ENCODE measurements at places on chromosomes 12 and 14.

DNA sequence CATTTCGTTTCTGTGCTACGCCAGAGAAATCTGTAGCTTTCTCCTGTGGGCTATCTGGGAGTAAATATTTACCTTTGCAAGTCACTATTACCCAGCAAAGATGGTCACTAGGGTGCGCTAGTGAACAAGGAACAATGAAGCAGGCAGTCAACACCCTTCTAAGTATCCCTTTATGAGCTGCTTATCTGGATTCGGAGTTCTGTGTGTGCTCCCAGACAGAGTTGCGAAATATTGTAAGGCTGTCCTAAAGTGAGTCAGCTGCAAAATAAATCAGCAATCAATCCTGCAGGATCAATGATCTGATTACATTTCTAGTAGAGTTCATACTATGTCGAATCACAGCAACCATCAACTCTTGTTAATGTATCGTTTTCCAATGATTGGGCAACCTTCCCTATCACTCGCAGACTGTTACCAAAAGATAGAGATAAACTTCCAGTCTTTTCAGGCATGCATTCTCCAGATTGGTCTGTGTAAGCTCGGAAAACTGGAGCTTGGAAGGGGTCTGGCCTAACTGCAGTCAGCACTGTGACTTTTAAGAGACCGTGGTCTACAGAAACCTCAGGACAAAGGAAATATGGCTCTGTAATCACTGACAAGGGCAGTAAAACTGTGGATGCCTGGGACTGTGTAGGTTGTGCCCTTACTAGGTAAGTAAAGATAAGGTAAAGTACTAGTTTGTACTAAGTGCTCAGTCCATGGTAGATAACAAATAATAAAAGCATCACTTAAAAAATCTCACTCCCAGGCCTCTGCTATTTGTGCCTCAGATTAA, 133.5 kb downstream of the KCNK10 start:
- peak; percentile 77 for DNase-seq

GRCh38 chr14:19941668-19942067, 11.0 kb downstream of the OR4K1 start:
- no peak for DNase-seq

DNA sequence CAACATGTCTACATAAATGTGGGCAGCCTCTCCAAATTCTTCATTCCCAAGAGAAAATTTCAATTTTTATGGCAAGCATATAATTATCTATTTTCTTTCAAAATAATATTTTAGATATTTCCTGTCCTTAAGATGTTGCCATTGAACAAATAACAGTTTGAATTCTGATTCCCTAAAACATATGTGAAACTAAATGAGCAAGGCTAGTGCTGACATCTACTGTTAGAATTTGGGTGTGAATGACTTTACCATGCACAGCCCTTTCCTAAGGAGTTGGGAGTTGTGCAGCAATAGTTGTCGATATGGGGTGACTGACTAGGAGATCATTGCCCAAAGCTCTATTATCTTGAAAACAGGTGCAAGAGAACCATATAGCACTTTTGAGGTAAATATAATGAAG, 108.2 kb upstream of the SLC38A4 start:
- DNase-seq, result peak; percentile 52

GRCh38 chr12:623865-624372, 39.3 kb downstream of the NINJ2 start:
- no peak for DNase-seq

GRCh38 chr12:105041186-105041585, 43.1 kb downstream of the ALDH1L2 start:
- no peak for DNase-seq

DNA sequence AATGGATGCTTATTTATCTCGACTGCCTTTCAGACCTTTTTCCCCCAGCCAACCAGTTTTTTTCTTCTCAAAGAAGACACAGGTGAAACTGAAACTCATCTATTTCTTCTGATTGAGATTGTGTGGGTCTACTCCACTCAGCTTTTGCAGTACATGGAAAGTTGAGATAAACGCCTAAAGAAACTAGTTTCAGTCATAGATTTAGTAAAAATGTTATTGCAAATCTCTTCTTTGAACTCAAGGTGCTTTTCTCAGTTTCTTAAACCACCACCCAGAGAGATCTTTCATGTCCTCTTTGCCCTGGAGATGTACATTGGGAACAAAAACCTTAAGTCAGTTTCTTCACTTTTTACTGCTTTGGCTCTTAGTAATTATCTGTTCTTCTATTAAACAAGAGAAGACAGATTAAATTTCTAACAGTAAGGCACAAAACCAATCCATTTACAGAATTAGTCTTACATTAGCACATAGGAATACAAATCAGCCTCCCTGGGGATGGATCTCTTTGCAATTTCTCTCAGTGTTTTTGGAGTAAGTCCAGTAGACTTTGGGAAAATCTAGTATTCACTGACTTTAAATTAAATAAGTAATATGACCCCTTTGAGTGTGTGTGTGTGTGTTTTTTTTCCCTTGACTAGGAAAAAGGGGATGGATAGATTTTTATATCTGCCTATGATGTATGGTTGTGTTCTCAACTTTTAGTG, 11.6 kb downstream of the FBXW8 start:
- DNase-seq, result no peak

DNA sequence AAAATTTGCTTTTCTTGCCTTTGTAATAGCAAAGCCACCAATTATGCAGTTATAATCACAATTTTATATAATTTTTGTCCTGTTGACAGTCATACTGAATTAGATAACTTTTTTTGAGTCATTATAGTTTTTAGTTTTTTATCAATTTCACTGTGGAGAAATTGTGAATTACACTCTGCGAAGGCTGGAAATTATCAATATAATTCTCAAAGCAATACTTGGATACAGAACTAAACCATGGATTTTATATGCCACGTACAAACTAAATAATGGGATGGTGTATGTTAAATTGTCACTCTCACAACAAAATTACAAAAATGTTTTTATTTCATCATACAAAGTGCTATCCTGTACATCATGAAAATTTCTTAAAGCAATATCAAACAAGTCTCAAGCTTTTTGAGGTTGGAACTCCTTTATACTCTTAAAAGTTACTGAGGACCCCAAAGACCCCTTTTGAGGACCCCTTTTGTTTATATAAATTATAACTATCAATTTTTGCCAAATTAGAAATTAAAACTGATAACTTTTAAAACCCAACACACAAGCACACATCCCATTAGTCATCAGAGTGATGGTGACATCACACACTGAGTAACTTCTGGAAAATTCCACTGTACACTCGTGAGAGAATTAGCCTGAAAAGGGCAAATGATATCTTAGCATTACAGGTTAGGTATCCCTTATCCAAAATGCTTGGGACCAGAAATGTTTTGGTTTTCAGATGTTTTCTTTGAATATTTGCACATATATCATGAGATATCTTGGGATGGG, 19.8 kb upstream of the AQP2 start:
- DNase-seq, result peak; percentile 71

DNA sequence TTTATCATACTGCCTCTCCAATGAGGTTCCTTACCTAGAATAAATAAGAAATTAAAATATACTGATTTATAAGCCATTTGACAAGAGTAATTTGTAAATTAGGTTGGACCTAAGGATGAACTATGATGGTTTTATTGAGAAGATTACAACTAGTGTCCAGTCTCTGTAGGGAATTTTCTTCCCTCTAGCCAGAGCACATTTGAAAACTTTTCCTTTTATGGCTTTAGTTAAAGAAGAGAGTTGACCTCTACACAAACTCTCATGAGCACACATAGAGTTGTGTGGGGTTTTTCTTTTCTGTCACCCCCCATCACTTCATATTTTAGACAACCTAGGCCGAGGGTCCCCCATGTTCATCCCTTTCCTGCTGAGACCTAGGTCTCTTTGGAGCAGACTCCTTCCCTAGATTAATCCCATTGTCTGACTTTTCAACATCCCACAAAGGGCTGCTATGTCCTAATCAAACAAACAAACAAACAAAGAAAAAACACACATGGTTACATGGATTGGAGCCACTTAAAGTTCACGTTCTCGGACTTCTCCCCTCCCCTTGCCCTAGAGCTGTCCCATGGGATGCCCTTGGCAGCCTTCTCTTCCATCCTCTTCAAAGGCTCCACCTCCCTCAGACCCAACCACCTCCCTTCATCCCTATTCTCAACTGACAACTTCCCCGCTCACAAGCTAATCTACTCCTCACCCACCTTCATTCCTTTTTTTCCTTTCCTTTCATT, 40.7 kb downstream of the GPR135 start:
- DNase-seq, result no peak

GRCh38 chr14:55867719-55868118, 250.5 kb upstream of the PELI2 start:
- no peak for DNase-seq

DNA sequence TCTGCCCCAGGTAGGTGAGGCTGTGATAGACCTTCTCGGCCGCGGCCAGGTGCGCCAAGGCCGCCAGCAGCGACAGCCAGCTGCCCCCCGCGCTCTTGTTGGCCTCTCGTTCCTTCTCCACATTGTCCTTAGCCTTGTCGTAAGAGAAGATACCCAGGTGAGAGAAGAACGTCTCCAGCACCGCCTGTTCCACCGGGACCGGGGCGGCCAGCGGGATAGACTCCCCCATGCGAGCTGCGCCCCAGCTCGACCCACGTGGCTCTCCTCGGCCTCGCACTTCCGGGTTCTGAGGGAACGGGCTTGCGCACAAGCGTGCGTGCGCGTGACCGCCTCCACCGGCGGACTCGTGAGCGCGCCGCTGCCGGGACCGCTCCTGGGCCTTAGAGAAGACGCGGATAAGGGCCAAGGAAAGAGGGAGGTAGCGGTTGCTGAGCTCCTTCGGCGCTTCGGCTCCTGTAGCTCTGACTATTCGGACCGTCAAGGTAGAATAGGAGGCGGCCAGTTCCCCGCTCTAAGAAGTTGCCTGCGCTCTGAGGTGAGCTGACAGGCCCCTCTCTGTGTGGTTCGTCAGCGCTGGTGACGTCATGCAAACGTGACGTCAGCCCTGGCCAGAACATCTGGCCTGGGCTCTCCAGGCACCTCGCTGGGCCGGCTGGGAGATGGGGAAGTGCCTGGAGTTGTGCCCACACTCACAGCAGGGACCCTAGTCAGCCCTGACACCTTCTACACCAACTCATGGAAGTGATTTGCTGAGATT, at the start of gene KICS2:
KICS2 (minus strand) TSS at position 288 of the 757 bp plus-strand sequence; CDS start at position 229, 59 bp downstream.
- DNase-seq, result peak; percentile 93

DNA sequence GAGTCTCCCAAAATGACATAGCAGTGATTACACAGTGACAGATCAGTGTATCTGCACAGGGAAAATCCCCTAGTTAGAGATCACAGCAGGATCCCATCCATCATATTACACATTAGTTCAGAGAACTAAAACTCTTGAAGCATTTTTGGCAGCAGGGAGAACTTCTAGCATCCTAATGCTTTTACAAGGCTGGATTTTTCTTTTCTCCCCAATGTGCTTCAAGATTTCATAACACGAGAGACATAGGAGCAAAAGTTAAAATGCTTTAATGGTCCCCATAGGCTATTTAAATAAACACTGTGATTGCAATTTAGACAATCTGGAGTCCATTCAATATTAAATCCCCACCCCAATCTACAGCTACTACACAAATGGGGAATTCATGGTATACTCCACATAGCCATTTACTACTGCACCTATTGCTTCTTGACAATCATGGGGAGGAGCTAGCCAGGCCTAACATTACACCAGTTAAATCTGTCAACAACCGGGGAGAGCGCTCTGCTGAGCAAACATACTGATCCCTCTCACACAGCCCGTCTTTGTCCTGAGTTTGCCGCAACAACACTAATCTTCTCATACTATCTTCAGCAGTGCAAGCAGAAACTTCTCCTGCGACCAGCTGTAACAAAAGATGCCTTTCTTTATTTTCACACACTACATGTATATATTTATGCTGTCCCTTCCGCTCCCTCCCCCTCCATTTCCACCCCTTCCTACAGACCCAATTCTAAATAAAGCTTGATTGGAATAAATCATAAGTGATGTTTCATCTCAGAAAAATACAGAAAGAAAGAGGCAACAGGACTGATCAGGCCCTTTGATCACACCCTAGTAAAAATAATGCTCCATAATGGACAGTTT, 120.3 kb upstream of the SOX5 start:
- DNase-seq, result peak; percentile 29

GRCh38 chr14:84864548-84865271, 665.2 kb upstream of the FLRT2 start:
- DNase-seq, result no peak

DNA sequence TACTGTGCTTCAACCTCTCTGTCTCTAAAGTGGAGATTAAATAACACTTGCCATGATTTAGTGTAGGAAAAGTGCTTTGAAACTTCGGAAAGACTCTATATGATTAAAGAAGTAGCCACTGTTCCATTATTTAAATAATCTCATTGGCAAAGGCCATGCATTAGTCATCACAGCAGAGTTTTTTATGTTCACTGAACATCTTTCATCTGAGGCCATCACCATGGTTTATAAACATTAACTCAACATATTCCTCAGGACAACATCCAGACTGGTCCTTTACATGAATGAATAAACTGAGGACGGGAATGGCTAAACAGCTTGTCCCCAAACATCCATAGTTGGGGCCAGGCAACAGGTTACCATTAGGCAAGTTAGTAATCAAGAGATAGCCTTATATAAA, 124.6 kb upstream of the FRMD6 start:
- DNase-seq, result no peak

DNA sequence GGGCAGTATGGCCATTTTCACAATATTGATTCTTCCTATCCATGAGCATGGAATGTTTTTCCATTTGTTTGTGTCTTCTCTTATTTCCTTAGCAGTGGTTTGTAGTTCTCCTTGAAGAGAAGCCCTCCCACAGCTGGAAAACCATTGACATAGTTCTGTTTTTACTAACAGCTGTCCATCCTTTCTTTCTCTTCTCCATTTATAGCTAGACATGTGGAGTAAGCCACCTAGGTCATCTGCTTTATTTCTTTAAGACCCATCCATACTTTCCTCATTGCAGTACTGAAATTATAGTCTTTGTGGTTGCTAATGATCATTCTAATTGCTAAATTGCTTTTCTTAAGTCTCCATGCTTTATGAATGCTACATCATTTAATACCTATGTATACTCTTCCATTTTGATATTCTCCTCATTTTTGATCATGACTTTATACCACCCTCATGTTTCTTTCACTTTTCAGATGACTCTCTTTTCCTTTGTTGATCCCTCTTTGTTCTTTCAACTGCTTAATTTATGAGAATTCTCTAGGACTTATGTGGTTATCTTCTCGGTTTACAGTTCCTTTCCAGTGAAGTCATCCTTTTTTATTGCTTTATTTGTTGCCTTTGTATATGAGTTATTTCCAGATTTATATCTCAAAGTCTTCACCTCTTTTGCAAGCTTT, 114.2 kb downstream of the PCNX1 start:
- peak; percentile 87 for DNase-seq

DNA sequence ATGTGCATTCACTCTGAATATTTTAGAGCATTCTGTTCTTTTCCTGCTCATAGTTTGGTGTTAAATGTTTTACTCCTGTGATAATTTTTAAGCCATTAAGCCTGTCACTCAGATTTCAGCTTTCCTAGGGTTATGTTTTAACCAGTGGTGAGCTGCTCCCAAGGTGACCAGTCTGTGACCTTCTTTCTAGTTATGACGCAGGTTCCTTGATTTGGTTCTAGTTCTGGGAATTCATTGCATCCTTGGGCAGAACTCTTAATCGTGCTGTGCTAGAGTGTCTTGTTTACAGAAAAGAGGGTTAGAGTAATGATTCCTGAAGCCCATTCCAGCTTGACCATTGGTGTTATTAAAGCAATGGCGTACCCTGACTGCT, 2.2 kb downstream of the GABARAPL1 start:
- no peak for DNase-seq

GRCh38 chr12:51392556-51393237, 1.5 kb upstream of the GALNT6 start:
- DNase-seq, result no peak

GRCh38 chr14:71395151-71395604, 487.9 kb downstream of the PCNX1 start:
- peak; percentile 23 for DNase-seq

All from mammary epithelial cell (primary cell).